Brain microvascular endothelial cell (primary cell): ENCODE measurements at places on chromosomes 13 and 19.

DNA sequence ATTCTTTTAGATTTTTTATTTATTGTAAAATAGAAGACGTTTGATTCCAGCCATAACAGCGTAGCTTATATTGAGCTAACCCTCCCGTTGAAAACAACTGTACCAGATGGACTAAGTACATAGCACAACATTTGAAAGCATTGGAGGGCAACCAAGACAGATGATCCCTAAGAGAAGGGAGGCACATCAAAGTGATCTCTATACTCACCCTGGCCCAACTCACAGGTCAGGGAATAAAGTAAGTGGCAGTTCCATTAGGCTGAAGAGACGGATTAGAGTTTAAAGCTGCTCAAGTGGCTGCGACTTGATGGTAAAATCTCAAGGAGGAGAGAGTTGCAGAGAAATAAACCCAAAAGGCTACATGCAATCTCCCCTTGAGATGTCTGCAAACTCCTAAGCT lies 65.1 kb upstream of the ITM2B start:
- DNase-seq: no peak

- DNase-seq: peak; percentile 6
These were observed 114.9 kb upstream of the TMTC4 start for GRCh38 chr13:100789481-100789880.

- peak; percentile 83 for DNase-seq
These were observed 2.4 kb upstream of the F2RL3 start for GRCh38 chr19:16886305-16886880.

- peak; percentile 75 for DNase-seq
These were observed at the start of gene SLC8A2 for GRCh38 chr19:47471733-47472457. Gene SLC8A2 (minus strand): TSS chr19:47471893. CDS start chr19:47466403, 5,490 bp downstream.
